Smooth muscle cell of the umbilical artery (primary cell): ENCODE measurements at places on chromosomes 16 and 17. TPM values are rescaled to one million over a fixed set of nuclear protein-coding genes. Genes with fewer than 3 reads are reported as not detected.

TNP2 gene
- total RNA-seq, result not detected in 2 replicates

C16orf89 gene
- total RNA-seq, result not detected in 2 replicates

RTN4RL1 gene
- total RNA-seq, result 0.05 TPM in 1 of 2 replicates, not detected in the other

TAT gene
- total RNA-seq, result not detected in 2 replicates

P2RX1 gene
- total RNA-seq, result 4.8 and 17.3 TPM in 2 replicates

DNAI2 gene
- not detected in 2 replicates for total RNA-seq

QPRT gene
- total RNA-seq, result 31.1 and 57.9 TPM in 2 replicates

HOXB6 gene
- 4.8 and 5.3 TPM in 2 replicates for total RNA-seq

TOX3 gene
- not detected in 2 replicates for total RNA-seq

PARD6A gene
- total RNA-seq, result 0.59 and 1.2 TPM in 2 replicates

SLC13A2 gene
- not detected in 2 replicates for total RNA-seq

RSKR gene
- 7.7 and 13.2 TPM in 2 replicates for total RNA-seq

CUEDC1 gene
- 7.4 and 9.1 TPM in 2 replicates for total RNA-seq

SRCAP gene
- 19.3 and 48.8 TPM in 2 replicates for total RNA-seq

SOCS7 gene
- total RNA-seq, result 11.9 and 15.6 TPM in 2 replicates

FTO gene
- 105 and 152 TPM in 2 replicates for total RNA-seq

ZNF771 gene
- total RNA-seq, result 12.1 and 13.1 TPM in 2 replicates

ACSM3 gene
- 0.28 and 1.2 TPM in 2 replicates for total RNA-seq

FOXF1 gene
- total RNA-seq, result 4.8 and 6.4 TPM in 2 replicates

ARHGDIG gene
- 0.28 and 1.5 TPM in 2 replicates for total RNA-seq

HOXB1 gene
- not detected in 2 replicates for total RNA-seq

TBX2 gene
- 30.0 and 32.3 TPM in 2 replicates for total RNA-seq

MAP2K6 gene
- 0.37 and 1.8 TPM in 2 replicates for total RNA-seq

NACA2 gene
- not detected in 2 replicates for total RNA-seq

PPP1R27 gene
- total RNA-seq, result 0.09 TPM in 1 of 2 replicates, not detected in the other

BCL7C gene
- 25.5 and 26.6 TPM in 2 replicates for total RNA-seq
